ENCODE measurements at places on chromosomes 2 and 18.
A peak's percentile ranks its signal among the peaks of the same experiment; 100 is the strongest.

DNA sequence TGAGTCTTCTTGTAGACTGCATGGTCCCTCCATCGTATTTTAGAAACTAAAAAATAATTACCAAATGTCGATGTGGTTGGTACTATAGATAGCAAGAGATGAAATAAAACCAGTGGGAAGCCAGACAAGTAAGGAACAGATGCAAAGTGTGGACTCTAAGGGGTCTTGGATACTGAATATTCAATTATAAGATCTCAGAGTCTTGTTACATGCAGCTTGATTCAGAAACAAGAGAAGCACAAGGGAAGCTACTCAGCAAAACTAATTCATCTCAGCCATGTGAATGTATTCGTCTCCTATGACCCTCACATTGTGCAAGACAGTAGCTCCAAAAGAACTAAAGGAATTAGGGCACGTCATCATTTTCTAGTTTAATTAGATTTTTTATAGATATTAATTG, 80.9 kb downstream of the CDH20 start:
- DNase-seq: no peak

- no peak for DNase-seq
Measured at GRCh38 chr2:8985561-8986326, 17.7 kb downstream of the MBOAT2 start.

DNA sequence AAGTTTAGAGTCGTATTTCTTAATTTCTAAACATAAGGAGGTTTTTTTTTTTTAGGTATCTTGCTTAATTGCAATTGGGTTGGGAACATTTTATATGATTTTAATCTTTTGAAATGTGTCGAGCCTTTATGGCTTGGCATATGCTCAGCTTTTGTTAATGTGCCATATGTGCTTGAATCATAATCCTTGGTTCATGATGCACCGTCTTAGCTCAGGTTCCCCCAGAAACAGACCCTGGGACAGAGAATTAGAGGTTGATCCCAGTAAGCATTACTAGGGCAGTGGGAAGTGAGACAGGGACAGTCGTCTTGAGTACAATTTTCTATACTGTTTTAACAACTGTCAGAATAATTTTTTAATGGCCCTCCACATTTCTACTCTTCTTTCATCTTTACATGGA, 9.3 kb downstream of the CHCHD5 start:
- no peak for DNase-seq

GRCh38 chr2:40964509-40965250, 512.8 kb upstream of the SLC8A1 start:
- DNase-seq: no peak

- DNase-seq: no peak
Measured at GRCh38 chr2:7670905-7671641, 753.9 kb downstream of the RNF144A start.

DNA sequence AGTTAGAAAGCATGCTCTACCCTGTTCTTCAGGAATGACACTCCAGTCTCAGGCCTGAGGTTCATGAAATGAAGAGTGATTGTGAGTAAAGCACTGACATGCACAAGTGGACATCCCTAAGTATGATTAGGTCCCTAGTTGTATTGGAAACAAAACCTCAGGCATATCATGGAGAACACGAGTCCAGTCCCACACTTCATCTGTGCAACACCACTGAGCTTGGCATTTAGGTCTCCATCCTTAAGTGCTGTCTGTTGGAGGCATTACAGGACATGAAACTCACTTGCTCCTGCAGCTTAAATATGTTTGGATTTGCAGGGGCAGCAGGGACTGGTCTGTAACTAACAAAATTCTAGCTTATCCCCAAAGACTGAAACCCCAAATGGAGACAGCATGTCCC, 250.3 kb upstream of the KLHL29 start:
- DNase-seq: no peak

DNA sequence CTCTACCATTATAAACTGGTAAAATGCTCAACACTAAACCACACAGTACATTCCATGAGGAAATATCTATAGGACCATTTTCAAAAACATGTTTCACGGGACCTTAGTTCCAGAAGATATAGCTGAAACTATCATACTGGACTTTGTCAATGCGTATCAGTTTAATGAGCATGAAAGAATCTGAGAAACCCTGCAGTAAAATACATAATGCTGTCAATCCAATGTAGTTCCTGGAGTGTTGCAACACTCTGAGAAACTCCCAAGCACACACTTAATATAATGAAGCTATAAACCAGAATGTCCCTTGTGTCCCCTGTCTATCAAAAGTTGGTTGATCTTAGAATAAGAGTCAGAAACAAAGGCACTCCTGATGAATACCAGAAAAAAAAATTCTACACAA, 16.2 kb downstream of the IWS1 start:
- no peak for DNase-seq

- no peak for DNase-seq
Measured at GRCh38 chr2:172571245-172571644, 15.4 kb downstream of the PDK1 start.

DNA sequence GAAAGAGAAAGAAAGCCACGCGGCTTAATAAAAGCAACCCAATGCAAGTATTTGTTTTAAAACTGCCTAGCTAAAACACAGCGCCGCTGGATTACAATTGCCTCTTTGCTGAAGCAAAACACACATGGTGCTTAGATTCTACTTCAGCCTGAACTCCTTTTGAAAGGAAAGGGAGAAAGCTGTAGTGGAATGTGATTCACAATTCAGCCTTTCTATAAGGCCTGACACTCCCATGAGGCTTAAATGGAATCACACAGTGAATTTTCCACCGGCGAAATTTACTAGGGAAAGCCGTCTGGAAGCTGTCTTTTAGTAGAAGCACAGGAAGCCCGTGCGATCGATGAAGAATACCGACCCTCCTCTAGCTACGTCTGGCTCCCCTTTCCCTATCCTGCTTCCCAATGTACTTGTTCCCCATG, 348.0 kb downstream of the DLGAP1 start:
- no peak for DNase-seq

DNA sequence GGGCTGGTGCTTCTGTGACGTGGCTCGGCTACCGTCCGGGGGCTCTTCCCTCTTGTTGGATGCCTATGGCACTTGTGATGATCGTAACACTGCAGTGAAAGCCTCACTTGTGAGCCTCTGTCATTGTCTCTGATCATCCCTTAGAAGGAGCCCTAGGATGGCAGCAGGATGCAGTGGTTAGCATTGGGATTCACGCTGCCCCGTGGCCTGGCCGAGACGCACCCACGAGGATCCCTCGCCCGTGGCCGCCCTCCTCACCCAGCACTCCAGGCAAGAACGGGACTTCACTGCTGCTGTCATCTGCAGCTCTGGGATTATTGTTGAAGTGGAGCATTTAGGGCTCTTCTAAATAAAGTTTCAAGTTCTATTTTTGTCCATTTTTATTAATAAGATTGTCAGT, 46.8 kb upstream of the CTDP1 start:
- no peak for DNase-seq

- no peak for DNase-seq
Measured at GRCh38 chr2:46259777-46260168, 37.4 kb upstream of the EPAS1 start.

- no peak for DNase-seq
Measured at GRCh38 chr2:131064589-131065512, 28.4 kb downstream of the FAM168B start.

DNA sequence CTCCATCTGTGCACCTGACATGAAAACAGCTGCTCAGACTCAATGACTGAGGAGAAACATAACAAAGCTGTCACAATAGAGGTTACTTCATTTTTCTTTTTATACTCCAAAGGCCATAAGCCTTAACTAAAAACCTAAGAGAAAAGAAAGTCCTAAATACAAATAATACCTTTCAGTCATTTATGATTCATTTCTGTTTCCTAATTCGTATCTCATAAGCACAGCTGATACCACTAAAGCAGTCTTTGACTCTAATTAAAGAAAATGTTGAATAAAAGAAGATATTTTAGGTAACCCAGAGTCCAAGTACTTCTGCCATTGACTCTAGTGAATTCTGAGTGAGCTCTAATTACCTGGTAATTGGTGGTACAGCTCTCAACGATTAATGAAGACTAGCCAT, 20.6 kb downstream of the NEMP2 start:
- no peak for DNase-seq

- DNase-seq: no peak
Measured at GRCh38 chr2:19982268-19982667, 7.6 kb downstream of the WDR35 start.

- DNase-seq: no peak
Measured at GRCh38 chr2:5722236-5722635, 30.1 kb downstream of the SOX11 start.

DNA sequence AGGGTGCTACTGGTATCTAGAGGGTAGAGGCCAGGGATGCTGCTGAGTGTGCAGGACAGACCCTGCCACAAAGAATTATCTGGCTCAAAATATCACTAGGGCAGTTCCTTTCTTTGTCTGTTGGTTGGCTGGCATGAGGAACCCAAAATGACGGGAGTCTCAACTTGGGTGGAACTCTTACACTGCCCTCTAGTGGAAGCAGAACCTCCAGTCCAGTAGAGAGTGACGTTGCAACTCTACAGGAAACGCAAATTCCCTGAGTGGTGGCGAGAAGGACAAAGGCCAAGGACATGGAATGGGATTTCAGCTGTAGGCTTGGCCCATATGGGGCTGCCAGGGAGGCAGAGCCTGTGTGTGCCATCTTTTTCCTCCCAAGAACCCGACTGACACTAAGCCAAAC, 47.1 kb downstream of the COPS8 start:
- DNase-seq: no peak

- no peak for DNase-seq
Measured at GRCh38 chr2:28293416-28293815, 99.2 kb upstream of the FOSL2 start.

GRCh38 chr18:46587600-46587999, 69.4 kb downstream of the LOXHD1 start:
- DNase-seq: no peak

GRCh38 chr2:146124741-146125140, 1604.8 kb upstream of the ZEB2 start:
- DNase-seq: no peak

GRCh38 chr2:3356799-3357198, 20.8 kb downstream of the EIPR1 start:
- no peak for DNase-seq

DNA sequence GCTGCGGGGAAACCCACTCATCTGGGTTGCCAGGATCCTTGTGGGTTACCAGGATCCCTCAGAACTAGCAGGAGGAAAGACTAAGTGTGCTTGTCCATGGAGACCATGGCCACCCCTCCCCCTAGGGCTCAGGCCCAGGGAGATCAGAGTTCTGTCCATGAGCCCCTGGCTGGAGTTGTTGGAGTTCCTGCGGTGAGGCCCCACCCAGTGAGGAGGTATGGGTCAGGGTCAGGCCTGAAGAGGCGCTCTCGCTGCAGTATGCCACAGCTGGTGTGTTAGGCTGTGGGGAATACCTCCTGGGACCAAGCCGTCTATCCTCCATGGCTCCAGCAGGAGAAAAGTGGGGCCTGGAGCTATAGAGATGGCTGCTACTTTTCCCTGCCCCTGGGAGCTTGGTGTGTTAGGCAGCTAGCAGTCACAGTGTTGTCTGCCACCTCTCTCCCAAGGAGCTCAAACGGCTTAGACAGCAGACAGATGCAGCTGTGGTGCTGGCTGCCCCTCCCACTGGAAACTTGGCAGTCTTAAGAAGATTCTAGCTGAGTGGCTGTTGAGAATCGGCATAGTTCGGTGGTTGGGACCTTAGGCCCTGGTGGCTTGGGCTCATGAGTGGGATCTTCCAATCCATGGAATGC, 240.3 kb upstream of the CELF4 start:
- no peak for DNase-seq

- DNase-seq: no peak
Measured at GRCh38 chr2:16166327-16166981, 226.1 kb downstream of the MYCN start.

DNA sequence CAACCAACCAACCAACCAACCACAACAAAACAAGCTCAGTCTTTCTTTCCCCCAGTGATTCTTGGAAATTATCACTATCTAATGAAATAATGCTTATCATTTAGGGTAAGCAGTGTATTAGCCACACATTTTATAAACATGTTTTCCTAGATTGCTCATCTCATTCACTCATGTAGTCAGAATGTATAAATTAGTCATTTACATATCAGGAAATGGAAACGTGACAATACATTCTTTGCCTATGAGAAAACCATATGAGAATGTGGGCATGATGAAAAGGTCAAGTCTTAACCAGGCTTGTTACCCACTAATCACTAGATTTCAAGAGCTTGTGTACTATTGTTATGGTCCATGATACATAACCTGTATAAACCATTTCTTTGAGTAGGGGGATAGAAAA, 1583.4 kb upstream of the PIK3C3 start:
- no peak for DNase-seq

- DNase-seq: no peak
Measured at GRCh38 chr18:22471546-22472131, 53.9 kb upstream of the CTAGE1 start.

GRCh38 chr2:148876595-148877402, 1.8 kb downstream of the KIF5C start:
- peak; percentile 85 for DNase-seq

DNA sequence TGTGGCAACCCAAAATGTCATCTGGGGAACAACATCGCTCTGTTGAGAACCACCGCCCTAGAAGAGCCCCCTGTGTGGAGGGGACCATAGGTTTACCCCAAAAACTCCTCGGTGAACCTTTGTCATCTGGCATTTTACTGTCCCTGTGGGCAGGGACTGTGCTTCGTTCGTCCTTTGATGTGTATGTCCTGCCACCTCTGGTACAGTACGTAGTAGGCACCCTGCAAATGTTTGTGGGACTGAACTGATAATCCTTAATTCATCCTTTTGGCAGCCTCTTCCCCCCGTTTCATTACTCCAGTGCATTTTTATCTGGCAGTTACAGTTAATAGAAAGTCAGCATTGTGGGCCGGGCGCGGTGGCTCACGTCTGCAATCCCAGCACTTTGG, 728 bp downstream of the NAPG start:
- no peak for DNase-seq

DNA sequence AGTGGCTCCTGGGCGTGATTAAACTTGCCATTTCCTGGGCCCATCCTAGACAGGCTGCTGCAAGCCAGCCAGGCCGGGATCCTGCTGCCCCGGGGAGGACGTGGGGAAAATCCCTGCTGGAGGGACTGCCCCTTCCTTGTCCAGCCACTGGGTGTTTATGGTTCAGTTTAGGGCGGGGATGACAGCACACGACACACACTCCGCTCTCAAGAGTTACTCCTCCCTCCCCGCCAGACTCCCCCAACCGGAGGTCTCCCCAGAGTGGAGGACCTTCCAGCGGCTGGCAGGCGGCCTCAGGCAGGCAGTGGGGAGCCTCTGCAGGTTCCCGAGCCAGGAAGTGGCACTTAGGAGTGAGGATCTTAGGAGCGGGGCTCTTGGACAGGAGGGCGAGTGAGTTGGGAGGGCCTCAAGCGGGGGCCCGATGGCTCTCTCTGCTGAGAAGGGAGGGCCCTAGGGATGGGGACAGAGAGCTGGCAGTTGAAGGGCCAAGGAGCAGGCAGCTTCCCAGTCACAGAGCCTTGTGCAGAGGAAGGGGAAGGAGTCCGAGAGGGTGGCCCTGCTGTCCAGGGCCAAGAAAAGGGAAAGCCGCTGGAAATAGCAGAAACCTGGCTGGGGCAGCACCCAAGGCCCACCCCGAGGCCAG, 5.7 kb upstream of the GPR35 start:
- no peak for DNase-seq
